ENCODE measurements at places on chromosomes 13 and 19.

DNA sequence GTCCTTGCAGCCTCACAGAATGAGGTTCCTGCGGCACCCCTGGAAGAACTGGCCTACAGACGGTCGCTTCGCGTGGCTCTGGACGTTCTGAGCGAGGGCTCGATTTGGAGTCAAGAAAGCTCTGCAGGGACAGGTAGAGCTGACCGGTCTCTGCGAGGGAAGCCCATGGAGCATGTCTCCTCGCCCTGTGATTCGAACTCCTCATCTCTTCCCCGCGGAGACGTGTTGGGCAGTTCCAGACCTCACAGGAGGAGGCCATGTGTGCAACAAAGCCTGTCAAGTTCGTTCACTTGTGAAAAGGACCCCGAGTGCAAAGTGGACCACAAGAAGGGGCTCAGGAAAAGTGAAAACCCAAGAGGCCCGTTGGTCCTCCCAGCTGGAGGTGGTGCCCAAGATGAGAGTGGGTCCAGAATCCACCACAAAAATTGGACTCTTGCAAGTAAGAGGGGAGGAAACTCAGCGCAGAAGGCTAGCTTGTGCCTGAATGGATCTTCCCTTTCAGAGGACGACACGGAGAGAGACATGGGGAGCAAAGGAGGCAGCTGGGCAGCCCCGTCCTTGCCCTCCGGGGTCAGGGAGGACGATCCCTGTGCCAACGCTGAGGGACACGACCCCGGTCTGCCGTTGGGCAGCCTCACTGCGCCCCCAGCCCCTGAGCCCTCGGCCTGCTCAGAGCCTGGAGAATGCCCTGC, 23.4 kb upstream of the NDUFS7 start:
- no peak for DNase-seq

GRCh38 chr13:59476366-59476765, 687.4 kb downstream of the DIAPH3 start:
- no peak for DNase-seq

- DNase-seq, result no peak
These were observed 275.3 kb upstream of the ZNF507 start for GRCh38 chr19:32070101-32070500.

GRCh38 chr13:34913040-34913439, 29.0 kb upstream of the NBEA start:
- DNase-seq, result no peak

GRCh38 chr19:40717880-40718773, 1.2 kb downstream of the ITPKC start:
- DNase-seq, result no peak

DNA sequence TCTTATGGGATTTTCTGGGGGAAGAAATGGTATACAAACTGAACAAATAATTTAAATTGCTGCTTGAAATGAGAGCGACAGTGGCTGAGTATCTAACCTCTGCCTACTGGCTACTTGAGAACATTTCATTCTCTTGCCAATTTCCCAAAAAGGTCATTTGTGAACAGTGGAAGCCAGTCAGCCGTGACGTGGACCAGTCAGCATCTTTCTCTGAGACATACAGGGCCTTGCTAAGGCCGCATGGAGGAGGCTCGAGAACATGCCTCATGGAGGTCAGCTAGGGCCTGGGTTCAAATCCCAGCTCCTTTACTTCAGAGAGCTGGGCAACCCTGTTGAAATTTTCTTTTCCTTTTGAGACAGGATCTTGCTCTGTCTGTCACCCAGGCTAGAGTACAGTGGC, 20.3 kb downstream of the ZC3H4 start:
- no peak for DNase-seq
